ENCODE measurements at places on chromosomes 2 and 18.
A peak's percentile ranks its signal among the peaks of the same experiment; 100 is the strongest.

GRCh38 chr2:203722411-203722810 is 16.0 kb downstream of the CD28 start:
- no peak for DNase-seq

DNA sequence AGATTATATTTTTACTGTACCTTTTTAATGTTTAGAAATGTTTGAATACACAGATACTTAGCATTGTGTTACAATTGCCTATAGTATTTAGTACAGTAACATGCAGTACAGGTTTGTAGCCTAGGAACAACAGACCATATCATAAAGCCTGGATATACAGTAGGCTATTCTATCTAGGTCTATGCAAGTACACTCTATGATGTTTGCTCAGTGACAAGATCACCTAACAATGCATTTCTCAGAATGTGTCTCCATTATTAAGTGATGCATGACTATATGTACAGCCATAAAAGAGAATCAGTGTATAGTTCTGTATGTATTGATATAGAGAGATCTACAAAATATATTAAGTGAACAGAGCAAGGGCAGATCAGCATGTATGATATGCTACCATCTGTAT is 616.4 kb downstream of the XIRP2 start:
- no peak for DNase-seq

GRCh38 chr2:230160112-230160660 is 59.6 kb downstream of the SP110 start:
- peak; percentile 55 for DNase-seq

- DNase-seq = no peak
These were observed 24.7 kb downstream of the SKA1 start for GRCh38 chr18:50399582-50399981.

DNA sequence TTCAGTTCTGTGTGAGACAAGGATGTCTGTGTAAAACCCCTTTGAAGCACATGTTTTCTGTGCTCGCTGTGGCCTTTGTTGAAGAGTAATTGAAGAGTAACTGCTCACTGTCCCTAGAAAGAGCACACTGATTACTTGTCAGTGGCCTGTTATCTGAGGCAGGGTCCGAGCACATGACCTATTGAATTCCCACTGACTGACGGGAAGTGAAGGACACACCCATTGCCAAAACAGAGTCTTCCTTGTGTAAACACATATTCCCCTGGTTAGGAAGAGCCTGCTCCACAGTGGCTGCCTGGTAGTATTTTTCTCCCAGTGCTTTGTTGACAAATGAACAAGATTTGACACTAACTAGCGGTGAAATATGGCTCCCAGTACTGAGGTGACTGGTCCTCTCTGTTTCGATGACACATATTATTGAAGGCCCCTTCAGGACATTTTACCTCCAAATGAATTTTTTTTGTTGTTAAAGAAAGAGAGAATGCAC is 148.5 kb upstream of the GYPC start:
- DNase-seq = no peak

- no peak for DNase-seq
These were observed 182.0 kb upstream of the LINC00305 start for GRCh38 chr18:64330931-64331330.

- no peak for DNase-seq
These were observed 69.2 kb downstream of the DGKD start for GRCh38 chr2:233423552-233423860.

DNA sequence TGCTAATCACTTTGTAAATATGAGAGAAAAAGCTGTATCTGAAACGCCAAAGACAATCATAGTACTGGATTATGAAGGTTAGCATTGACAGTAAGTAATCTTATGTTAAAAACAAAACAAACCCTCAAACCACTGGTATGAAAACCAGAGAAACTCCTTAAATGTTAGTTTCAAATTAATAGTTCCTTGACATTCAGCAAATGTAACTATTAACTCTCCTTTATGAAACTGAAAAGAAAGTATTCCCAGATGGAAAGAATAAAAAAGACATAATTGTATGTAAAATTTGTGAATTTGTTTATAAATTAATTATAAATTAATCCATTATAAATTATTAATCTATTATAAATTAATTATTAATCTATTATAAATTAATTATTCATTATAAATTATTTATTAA is 12.3 kb downstream of the FASTKD1 start:
- no peak for DNase-seq
